Hippocampal formation (tissue), 2 donors: ENCODE measurements at places on chromosomes 12 and 14.

DNA sequence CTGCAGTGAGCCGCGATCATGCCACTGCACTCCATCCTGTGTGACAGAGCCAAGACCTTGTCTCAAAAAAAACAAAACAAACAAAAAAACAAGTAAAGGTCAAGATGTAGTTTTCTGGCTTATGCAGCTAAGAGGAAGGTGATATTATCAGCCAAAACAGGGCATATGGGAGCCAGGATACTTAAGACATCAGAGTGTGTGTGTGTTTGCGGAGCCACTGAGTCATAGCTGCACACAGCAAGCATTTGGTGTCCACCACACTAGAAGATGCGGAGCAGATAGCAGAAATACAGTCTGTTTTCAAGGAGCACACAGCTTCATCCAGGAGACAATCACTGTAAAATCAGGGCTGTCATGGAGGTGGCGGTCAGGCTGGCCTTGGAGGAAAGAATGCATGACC is 72.6 kb upstream of the REP15 start:
- no peak for DNase-seq

GRCh38 chr14:69299286-69300035 is 39.5 kb downstream of the GALNT16 start:
- DNase-seq, result no peak

GRCh38 chr14:102873131-102873530 is 49.3 kb upstream of the AMN start:
- DNase-seq, result no peak

DNA sequence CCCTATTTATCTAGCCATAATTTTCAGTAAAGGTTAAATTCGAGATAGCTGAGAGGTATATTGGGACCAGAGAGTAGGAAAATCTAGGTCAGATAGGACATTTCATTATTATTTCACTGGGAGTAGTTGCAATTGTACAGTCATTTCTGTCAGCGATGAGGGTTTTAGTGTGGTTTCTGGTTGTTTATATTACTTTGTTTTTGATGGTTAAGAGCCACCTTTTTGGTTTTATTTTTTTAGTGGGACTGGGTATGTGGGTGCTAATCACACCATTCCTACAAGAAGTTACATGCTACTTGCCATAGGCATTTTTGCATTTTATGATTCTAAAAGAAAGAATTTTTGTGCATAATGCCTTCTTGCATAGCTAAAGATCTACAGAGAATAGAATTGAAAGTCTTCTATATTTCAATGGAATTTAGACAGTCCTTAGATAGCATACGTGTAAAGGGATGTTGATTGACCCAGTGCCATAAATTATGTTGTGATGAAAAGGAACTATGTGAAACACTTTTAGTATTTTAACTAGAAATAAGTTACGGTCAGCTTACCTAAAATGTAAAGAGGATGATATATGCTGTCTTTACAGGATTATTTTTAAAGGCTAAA is 85.2 kb downstream of the KTN1 start:
- no peak for DNase-seq

GRCh38 chr12:121214166-121214777 is 4.3 kb downstream of the P2RX4 start:
- DNase-seq, result no peak

GRCh38 chr14:104138718-104139459 is 502 bp downstream of the KIF26A start:
- no peak for DNase-seq

GRCh38 chr14:20384886-20385285 is 28.4 kb downstream of the TEP1 start:
- DNase-seq, result no peak

GRCh38 chr14:67710209-67710608 is 8.5 kb downstream of the RDH12 start:
- no peak for DNase-seq
